ENCODE measurements at places on chromosomes 12 and 14. TPM values are rescaled to one million over a fixed set of nuclear protein-coding genes. Genes with fewer than 3 reads are reported as not detected.

The PLEKHG7 gene
- total RNA-seq, result not detected

The MED13L gene
- total RNA-seq, result 59.8 TPM

The CHGA gene
- total RNA-seq, result not detected

The FOXJ2 gene
- total RNA-seq, result 23.4 TPM

The STYK1 gene
- total RNA-seq, result not detected

The SCNN1A gene
- 0.46 TPM for total RNA-seq

The BEGAIN gene
- 0.68 TPM for total RNA-seq

The ANG gene
- total RNA-seq, result 4.5 TPM

The SERPINA5 gene
- 4.1 TPM for total RNA-seq

- DNase-seq, result no peak
Observed at GRCh38 chr12:124088217-124088907, 115.3 kb downstream of the ZNF664 start.

DNA sequence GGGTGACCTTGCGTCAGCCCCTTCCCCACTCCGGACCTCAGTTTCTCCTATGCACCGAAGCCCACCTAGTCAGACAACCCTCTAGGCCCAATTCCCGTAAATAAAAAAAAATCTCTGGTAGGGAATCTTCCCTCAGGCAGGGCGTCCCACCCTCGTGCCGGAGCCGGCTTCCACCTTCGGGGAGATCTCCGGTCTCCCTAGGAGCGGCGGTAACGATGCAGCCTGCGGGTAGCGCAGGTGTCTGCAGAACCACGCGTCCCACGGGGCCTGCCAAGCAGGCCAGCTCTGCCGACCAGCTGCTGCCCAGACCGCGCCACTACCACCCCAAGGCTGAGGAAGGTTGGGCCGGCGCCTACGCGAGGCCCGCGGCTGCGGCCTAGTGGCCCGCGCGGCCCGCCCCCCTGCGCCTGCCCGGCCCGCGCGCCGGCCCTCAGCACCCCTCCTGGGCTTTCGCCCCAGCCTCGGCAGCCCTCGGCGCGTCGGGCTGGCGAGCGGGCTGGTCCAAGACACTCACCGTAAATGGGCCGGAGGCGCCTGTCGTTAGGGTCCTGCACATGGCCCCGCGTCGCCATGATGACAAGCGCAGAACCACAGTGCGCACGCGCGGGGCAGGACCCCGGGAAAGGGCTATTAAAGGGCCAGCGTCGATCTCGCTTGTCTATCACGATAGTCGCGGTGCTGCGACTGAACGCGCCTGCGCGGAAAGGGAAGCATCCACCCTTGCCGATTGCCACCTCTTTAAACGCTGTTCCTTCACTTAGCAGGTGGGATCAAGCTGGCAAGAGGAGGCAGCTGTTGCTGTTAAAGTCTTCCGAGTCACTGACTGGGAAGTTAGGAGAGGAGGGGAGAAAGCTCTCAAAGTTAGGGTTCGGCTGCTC is at the start of gene NAA25:
Gene NAA25, minus strand, starts transcription at position 582 of the 878 bp plus-strand sequence. Its CDS starts 10 bp downstream, at position 572.
- peak; percentile 97 for DNase-seq

- DNase-seq, result no peak
Observed at GRCh38 chr14:80850197-80850814, 91.2 kb downstream of the CEP128 start.

GRCh38 chr12:103841690-103842584 is 903 bp upstream of the NT5DC3 start:
- peak; percentile 77 for DNase-seq

- DNase-seq, result no peak
Observed at GRCh38 chr12:93167841-93168492, 209.8 kb upstream of the NUDT4 start.

DNA sequence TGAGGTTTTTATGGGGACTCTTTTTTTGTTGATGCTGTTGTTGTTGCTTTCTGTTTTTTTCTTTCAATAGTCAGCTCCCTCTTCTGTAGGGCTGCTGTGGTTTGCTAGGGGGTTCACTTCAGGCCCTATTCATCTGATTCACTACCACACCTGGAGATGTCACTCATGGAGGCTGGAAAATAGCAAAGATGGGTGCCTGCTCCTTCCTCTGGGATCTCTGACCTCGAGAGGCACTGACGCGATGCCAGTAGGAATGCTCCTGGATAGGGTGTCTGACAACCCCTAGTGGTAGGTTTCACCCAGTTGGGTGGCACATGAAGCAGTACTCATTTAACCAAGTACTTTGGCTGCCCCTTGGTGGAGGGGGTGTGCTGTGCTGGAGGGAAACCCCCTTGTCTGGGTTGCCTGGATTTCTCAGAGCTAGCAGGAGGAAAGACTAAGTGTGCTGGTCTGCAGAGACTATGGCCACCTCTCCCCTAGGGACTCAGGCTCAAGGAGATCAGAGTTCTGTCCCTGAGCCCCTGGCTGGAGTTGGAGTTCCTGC is 745.5 kb downstream of the TMTC2 start:
- no peak for DNase-seq

DNA sequence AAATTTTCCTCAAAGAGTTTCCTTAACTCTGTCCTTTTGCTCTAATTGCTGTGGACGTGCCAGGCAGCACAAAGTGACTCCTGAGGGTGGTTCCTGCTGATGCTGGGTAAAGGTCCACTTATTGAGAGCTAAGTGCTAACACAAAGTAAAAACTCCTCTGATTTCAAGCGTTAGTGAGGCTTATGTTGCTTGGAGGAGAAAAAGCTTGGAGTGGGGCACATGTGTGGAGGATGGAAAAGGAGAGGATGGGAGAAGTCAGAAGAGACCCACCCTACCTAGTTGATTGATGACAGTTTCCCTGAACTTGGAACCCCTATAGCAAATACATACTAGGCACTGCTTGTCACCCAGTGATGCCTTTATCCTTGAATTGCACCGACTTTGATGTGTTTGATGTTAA is 10.1 kb upstream of the SLC11A2 start:
- DNase-seq, result no peak

DNA sequence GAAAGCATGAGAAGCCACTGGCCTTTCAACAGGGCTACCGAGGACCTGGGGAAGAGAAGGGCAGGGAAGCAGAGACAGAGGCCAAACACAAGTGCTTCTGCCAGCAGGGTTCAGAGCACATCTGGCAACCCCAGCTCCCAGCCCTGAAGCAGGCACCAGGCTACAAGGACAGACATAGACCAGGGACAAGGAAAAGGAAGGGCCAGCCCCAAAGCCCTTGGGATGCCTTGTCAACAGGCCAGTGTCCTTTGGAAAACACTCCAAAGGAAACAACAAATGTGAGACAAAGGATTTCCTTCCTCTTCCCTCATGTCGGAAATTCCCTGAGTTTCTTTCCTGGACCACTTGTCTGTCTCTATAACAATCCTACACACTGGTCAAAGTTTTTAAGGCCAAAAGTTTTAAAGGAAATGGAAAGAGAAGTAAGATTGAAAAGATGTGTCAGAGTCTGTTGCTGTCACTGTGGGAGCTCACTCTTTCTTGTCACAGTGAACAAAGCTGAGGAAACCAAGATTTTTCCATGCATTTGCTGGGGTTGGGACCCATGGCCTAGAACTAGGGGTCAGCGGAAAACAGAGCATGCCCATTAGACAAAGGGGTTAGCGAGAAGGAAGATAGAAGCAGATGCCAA is 59.4 kb downstream of the TTC9 start:
- peak; percentile 34 for DNase-seq

DNA sequence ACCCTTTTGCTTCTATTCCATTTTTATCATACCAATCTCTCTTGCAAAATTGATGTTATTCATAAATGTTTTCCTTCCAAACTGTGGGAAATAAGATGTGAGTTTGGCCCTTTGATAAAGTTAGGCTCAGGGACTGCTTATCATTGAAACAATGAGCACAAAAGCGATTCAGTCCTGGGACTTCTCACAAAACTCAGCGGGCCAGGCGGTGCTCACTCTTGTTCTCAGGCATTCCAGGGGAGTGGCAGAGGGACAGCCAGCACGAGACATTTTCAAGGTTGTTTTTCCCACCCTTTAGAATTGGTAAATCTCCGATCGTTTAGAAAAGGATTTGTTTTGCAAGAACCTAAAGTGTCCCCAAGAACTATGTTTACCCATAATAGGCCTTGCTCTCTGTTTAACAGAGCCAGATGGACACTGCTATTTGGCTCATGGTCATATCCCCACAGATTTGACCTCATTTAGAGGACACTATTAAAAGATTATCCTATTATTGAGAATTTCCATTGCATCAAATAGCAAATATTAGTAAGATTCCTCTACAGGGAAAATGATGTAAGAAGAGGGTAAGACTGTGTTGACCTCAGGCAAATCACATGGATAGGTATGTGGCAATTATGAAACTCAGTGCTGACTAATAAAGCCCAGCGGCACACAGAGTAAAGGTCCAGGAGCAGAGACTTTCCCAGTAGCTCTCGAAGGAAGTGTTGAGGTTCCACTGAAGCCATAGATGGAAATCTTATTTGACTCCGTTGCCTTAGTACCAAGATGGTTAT is 102.7 kb upstream of the USP44 start:
- DNase-seq, result no peak

DNA sequence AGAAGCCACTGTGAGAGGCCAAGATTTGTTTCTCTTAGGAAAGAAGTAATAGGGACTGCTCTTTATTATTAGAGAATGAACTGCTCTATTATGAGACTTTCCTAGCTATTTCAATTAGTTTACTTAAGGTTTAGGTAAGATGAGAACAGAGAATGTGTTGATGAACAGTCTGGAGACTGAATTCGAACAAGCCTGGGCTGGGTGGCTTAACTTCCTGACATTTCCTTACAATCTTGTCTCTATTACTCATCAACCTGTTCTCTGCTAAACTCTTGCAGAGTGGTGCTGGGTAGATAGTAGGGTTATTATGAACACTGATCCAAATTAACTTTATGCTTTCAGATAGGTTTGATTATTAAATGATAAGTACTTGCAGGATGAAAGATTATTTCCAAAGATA is 31.2 kb downstream of the SLC15A5 start:
- no peak for DNase-seq

DNA sequence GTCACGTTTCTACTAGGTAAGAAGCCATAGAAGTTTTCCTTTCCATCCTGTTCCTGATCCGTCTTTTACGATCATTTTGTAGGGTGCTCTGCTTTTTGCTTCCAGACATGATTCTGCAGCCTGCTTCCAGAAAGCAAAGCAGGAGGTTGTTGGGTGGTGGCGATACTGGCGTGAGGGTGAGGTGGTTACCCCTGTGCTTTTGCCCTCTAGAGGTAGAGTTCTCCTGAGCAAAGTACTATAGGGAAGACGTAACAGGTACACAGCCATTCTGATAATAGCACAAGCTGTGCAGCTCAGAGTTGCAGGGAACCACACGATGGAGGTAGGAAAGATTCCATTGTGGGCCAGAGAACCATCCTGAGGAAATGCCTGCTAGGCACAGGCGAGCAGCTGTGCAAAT is 186.0 kb downstream of the PAH start:
- no peak for DNase-seq

GRCh38 chr14:35934499-35934898 is 108.4 kb downstream of the BRMS1L start:
- no peak for DNase-seq

- DNase-seq, result no peak
Observed at GRCh38 chr12:52280319-52280795, 5.9 kb downstream of the KRT86 start.
